ENCODE measurements at places on chromosomes 5 and 9.

DNA sequence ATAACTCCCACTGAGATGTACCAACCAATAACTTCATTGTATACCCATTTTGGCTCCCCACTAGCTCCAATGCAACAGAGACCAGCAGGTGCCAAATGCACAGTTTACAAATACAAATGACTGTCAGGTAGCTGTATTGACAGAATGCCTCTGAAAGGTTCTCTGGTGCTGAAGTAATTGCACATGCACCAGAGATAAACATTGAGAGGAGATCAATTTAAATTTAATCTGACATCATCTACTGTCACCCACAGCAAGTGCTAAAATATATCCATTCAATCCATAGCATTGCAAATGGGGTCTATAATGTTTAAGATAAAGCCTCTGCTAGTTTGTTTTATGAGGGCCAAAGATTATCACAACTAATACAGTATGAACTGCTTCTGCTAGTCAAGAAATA is 80.2 kb downstream of the STX17 start:
- DNase-seq = no peak

GRCh38 chr5:174453690-174454089 is 270.7 kb upstream of the MSX2 start:
- DNase-seq = no peak

DNA sequence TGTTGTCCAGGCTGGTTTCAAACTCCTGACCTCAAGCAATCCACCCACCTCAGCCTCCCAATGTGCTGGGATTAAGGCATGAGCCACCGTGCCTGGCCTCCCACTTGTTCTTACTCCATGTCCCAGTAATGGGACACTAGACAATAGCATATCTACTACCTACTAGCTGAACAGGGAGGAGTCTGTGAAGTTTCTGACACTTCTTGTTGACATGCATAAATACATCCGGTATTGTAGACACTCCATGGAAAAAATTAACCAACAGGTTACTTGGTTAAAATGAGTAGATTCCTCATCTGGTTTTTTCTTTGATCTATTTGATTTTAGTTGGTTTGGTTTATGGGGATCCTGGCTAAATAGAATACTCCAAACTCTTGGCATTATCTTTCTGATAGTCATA is 88.3 kb downstream of the SFXN1 start:
- no peak for DNase-seq

DNA sequence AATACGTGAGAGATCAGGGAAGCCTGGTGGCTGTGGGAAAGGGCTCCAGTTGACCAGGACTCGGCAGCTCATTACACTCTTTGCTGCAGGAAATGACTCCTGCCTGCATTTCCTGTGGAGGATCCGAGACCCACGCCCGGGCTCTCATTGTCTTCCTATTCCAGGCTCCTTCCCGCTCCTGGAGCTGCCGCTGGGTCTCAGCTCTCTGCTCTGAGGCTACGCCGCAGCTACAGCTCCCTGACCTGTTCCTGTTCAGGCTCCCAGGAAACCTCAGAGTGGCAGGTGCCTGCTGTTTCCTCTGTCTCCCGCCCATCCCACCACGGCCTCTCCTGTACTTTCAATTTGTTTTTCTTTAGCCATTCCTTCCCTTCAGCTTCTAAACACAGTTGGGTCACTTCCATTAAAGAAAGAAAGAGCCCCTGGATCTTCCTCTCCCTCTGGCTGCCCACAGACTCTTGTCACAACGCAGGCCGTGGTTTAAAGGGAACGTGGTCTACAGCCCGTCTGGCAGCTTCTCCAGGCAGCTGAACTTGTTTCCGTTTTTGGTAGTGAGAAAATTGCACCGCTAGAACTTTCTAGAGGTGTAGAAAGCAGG is 71.5 kb downstream of the IL6ST start:
- no peak for DNase-seq

DNA sequence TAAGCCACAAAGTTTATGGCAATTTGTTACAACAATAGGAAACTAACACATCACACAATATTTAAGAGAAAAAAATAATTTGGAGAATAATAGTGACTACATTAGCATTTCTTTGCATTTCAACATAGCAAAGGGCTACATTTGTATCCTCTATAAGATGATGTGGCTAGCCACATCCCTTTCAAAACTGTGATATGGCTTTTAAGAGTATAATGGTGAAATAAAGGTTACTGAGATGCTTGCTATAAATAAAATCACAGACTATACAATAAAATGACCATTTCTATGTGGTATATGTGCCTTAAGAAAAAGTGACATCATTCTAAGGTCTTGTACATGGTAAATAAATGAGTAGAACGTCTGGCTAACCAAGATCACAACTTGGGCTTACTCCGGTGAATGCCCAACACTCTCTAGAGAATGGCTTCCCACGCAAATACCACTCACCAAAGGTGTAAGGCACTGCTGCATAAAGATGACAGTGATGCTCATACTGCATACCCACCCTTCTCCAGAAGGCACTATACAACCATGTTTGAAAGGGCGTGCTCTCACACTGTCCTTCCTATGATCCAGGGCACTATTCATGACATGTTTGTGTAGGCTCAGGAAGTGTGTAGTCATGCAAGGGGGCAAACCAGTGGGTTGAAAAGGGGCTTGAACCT is 286.5 kb downstream of the MLLT3 start:
- no peak for DNase-seq

DNA sequence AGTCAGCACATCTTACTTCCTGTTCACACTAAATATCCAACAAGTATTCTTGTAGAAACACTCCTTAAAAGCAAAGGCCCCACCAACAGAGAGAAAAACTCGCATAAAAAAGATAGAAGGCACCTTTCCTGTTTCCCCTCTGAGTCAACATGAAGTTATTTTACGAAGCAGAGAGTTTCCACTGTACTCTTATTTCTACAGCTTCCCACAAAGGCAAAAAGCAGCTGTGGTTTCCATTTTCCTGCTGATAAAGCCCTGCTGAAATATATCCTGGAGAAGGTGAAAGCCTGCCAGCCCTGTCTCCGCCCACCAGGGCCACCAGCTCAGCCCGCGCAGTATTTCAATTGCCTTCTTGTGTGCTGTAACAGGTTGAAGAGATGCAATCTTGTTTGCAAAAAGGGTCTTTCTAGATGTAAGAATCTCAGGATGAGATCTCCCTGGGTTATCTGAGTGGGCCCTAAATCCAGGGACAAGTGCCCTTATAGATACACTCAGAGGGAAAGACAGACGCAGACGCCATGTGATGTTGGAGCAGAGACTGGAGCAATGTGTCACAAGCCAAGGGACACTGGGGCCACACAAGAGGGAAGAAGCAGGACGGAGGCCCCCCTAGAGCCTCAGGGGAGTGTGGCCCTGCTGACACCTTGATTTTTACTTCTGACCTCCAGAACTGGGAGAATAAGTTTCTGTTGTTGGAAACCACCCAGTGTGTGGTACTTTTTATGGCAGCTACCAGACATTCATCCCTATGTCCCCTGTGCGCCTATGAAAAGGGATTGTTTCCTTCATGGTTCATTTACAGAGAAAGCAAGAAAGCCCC is 19.9 kb downstream of the SEMA4D start:
- DNase-seq = peak; percentile 71

GRCh38 chr5:42785756-42786155 is 25.9 kb downstream of the SELENOP start:
- DNase-seq = no peak

GRCh38 chr9:10135553-10135952 is 477.2 kb downstream of the PTPRD start:
- no peak for DNase-seq

GRCh38 chr5:133663397-133664054 is 51.2 kb upstream of the FSTL4 start:
- DNase-seq = no peak

- DNase-seq = no peak
These were observed 391.1 kb downstream of the TMEM161B start for GRCh38 chr5:87877495-87877894.

DNA sequence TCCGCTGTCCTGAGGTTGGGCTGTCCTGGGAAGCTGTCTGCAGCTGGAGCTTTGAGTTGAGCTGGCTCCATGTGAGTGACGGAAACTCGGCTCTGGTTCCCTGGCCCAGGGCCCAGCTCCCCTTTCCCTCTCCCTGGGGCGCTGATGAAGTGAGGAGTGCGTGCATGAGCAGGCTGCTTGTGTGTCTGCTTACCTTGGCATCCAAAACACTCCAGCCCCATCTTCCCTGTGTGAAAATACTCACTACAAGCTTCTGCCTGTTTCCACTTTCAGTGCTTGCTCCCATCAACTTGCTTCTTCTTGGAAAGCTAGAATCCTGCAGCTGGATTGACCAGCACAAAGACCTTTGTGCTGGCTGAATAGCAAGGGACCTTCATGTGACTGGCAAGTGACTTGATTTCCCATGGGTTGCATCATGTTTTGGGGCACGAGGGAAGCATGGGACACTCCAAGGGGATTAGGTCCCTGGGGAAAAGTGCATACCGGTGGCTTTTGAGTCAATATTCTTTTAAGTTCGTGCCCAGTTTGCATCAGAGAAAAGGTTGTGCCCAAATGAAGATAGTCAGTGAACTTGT is 198.1 kb downstream of the GADD45G start:
- DNase-seq = no peak

DNA sequence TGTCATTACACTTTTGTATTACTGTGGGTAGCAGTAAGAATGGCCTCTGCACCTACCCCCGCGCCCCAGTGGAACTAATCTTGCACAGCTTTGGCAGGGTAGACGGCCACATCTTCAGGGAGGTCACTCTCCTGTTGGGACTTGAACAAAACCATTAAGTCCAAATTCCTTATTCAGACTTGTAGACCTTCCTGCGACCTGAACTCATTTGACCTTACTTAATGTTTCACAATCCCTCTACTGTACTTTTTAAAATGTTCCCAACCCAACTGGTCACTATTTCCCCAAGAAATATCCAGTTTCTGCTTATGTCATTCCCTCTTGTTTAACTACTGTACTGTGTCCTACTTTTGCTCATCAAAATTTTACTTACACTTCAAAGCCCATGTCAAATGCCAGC is 5.3 kb upstream of the FAM120AOS start:
- no peak for DNase-seq

DNA sequence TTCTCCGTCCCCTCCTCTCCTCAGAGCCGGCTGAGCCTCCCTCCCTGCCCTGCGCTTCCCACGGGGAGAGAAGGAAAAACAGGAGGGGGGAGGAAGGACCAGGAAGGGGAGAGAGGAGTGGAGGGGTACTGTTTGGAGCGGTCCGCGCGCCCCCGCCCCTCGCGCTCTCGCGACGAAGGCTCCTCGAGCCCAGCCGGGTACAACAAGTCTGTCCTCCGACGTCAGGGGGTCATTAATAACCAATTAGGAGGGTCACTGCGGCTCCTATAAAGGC is 480 bp upstream of the PRDM12 start:
- DNase-seq = no peak

GRCh38 chr5:177447066-177447610 is 524 bp downstream of the PRR7 start:
- peak; percentile 64 for DNase-seq

DNA sequence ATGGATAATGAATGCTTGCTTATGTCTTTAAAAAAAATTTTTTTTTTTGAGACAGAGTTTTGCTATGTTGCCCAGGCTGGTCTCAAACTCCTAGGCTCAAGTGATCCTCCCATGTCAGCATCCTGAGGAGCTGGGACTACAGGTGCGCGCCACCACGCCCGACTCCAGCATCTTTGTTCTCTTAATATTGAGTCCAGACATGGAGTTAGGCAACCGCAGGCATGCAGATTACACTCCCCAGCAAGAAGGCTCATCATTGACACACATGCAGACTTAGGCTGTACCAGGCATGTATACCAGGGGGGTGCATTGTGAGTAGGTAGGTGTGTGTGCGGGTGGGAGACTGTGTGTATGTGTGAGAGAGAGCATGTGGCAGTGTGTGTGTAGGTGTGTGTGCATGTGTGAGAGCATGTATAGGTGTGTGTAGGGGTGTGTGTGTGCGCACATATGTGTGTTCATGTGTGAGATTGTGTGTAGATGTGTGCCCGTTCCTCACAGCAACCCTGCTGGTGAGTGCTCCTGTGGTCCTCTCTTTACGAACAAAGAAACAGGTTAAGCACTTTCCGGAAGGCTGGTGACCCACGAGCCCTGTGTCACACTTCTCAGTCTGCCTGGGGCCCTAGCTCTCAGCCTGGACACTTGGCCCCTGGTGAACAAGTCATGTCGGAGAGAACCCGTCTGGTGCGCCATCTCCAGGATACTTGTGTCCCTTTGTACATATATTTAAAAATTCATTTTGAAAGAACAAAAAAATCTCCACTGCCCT is 6.2 kb downstream of the OBP2B start:
- DNase-seq = no peak

- no peak for DNase-seq
These were observed 39.3 kb downstream of the NR2F1 start for GRCh38 chr5:93622240-93622885.

DNA sequence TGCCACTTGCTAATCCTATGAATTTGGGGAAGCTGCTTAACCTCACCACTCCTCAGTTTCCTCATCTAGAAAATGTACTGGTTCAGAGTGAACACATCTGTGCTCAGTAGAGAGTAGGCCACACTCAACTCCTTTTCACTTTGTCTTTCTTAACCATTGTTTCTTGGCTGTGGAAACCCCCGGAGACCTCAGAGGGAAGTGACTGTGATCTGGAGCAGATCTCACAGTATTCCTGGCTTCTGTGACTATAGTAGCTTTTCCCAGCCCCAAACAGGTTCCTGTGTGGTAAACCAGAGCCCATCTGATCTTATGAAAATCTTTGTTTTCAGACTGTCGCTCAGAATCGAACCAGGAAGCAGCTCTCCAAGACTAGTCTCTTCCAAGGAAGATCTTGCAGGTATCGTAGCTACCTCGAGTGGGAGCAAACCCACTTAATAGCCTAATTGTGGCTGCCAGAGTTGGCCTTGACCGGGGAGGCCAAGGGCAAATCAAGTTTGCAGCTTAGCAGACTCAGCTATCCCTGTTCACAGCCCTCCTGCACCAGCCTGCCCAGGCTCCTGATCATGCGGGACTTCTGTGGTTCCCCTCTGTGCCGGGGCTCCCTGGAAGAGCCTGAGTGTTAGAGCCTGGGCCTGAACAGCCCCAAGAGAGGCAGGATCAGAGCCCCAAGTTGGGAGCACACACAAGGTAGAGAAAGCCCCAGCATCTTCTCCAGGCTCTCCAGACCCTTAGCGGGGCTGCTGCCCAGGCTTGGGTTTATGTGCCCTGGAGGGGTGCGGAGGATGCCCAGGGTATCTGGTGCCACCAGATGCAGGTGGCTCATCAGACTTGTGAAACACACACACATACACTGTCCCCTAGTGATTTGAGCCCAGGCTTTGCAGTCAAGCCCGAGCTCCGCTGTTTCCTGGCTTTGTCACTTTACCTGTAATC is 52.2 kb upstream of the ANGPTL2 start:
- no peak for DNase-seq

DNA sequence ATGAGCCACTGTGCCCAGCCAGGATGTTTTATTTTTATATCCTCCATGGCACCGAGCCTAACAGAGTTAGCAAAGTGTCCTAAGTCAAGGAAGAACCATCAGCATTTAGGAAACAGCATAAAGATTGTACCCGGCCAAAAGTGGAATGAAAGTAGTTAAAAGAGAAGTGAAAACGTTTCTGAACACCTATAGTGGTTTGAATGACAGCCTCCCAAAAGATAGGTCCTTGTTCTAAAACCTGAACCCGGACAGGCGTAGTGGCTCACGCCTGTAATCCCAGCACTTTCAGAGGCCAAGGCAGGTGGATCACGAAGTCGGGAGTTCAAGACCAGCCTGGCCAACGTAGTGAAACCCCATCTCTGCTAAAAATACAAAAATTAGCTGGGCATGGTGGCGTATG is 37.4 kb downstream of the ZFAND5 start:
- DNase-seq = no peak

Data from stimulated activated naive CD8-positive, alpha-beta T cell treated with anti-CD3 and anti-CD28 coated beads, Interleukin-15, amount 100 ng/mL, for 72 hours (primary cell).